ENCODE measurements at places on chromosomes 4 and X.

DNA sequence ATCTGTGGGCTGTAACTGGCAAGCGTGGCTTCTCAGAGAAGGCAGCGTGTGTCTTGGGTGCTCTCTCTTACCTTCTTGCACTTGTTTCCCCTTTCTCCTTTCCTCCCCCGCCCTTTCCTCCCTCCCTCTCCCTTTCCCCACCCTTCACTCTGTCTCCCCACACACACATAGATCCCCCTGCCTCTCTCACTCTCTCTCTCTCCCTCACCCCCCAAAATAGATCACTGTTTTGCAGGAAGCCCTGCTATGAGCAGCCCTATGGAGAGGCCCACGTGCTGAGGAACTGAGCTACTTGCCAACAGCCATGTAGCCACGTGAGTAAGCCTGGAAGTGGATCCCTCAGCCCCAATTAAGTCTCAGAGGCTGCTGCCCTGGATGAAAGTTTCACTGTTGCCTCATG is 4.3 kb upstream of the PNMA6E start:
- DNase-seq: no peak

DNA sequence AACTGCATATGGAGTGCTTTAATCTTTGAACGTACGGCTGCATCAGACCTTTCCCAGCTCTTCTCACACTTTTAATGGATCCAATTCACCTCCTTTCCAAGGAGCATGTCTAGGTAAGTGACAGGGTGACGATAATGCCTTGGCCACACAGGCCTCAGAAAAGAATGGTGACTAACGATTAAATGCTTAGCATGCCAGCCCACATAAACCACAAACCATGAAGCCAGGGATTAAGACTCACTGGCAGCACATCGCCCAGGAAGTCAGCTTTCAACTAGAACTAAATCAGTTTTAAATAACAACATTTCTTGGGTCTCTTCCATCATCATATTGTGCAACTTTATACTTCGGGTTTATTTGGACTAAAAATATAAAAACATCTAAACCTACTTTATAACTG is 28.7 kb downstream of the INPP4B start:
- DNase-seq: peak; percentile 93

DNA sequence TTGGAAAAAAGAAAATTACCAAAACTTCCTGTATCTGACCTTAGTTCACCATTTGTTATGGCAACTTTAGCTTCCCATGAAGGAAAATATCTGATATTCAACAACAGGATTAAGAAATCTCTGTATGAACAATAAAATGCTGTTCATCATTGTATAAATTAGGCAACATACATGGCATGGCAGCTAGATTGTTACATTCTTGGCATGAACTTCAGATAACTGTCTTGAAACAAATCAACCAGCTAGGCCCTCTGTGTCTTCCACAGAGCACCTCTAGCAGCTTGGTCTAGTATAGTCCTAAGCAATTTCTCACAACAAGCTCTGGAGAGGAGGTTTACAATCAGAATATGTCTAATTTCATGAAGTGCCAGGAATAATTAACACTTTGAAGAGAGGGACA is 105.4 kb upstream of the PCDH7 start:
- no peak for DNase-seq

GRCh38 chrX:42619068-42619467 is 158.9 kb downstream of the PPP1R2C start:
- DNase-seq: no peak

GRCh38 chrX:29242856-29243255 is 655.6 kb downstream of the IL1RAPL1 start:
- no peak for DNase-seq

- peak; percentile 94 for DNase-seq
These were observed 158.2 kb upstream of the MAP3K15 start for GRCh38 chrX:19673375-19674040.

- no peak for DNase-seq
These were observed 6.9 kb downstream of the CXCL10 start for GRCh38 chr4:76016393-76016792.

- no peak for DNase-seq
These were observed 53.0 kb upstream of the NKX1-1 start for GRCh38 chr4:1459081-1459721.

DNA sequence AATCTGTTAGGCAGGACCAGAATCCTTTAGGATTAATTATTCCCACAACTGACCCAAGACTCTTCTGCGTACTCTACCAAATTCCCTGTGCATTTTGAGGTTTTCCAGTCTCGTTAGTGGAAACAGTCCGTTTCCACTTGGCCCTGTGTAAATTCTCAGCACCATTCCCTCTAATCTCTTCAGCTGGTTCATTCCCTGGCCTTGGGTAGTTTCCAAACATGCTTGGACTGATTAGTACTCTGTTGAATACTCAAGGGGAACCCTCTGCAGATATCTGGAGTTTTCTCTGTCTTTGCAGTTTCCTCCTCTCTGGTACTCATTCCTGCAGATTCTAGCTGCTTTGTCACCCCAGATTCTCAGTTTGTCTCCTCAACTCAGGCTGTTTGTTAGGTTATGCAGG is 80.4 kb downstream of the ZFX start:
- peak; percentile 14 for DNase-seq

- DNase-seq: no peak
These were observed 63.1 kb upstream of the FREM3 start for GRCh38 chr4:143763587-143763986.

DNA sequence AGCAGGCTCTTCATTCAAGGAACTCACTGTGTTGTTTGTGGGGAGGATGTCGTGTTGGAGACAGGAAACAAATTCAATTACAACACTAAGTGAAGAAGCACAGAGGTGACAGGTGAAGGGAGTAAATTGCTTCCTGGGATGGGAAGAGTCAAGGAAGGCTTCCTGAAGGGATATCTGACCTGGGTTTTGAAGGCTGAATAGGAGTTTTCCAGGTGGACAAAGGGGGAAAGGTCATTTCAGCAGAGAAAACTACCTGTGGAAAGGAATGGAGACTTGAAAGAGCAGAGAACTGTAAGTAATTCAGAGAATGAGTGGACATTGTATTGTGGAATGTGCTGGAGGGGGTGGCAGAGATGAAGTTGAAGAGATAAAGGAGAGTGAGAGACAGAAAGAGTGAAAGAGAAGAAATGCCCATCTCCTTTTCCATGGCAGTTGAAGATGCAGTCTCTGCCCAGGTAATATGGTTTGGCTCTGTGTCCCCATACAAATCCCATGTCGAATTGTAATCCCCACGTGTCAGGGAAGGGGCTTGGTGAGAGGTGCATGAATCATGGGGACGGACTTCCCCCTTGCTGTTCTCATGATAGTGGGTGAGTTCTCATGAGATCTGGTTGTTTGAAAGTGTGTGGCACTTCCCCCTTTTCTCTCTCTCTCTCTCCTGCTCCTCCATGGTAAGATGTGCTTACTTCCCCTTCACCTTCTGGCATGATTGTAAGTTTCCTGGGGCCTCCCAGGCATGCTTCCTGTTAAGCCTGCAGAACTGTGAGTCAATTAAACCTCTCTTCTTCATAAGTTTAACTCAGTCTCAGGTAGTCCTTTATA is 205.7 kb upstream of the BCOR start:
- DNase-seq: no peak

GRCh38 chr4:51831133-51831532 is 11.8 kb upstream of the DCUN1D4 start:
- DNase-seq: no peak

- no peak for DNase-seq
These were observed 390.8 kb downstream of the HNRNPD start for GRCh38 chr4:81982846-81983540.

GRCh38 chr4:139656614-139657486 is 8.8 kb upstream of the MGST2 start:
- DNase-seq: no peak

- no peak for DNase-seq
These were observed 840 bp upstream of the RPL34 start for GRCh38 chr4:108619372-108620100.

GRCh38 chr4:71006203-71006907 is 12.9 kb downstream of the DCK start:
- DNase-seq: no peak

DNA sequence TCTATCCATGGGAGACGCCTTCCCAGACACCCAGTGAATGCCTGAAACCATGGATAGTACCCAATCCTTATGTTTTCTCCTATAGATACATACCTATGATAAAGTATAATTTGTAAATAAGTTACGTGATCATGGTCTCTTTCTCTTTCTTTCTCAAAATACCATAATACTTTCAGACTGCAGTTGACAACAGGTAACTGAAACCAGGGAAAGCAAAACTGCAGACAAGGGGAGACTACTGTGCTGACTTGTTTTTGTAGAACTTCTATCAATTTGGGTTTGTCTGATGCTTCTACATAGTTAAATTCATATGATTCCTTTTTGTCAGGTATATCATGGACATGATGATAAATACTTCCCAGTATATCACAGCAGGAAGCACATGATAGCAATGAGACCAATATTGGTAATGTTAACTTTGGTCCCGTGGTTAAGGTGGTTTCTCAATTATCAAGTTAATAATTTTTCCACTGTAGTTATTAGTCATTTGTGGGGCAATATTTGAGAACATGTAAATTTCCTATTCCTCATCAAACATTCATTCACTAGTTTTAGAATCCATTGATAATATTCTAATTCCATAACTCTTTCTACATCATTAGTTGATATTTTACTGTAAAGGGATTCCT is 298.0 kb upstream of the TET2 start:
- DNase-seq: no peak

DNA sequence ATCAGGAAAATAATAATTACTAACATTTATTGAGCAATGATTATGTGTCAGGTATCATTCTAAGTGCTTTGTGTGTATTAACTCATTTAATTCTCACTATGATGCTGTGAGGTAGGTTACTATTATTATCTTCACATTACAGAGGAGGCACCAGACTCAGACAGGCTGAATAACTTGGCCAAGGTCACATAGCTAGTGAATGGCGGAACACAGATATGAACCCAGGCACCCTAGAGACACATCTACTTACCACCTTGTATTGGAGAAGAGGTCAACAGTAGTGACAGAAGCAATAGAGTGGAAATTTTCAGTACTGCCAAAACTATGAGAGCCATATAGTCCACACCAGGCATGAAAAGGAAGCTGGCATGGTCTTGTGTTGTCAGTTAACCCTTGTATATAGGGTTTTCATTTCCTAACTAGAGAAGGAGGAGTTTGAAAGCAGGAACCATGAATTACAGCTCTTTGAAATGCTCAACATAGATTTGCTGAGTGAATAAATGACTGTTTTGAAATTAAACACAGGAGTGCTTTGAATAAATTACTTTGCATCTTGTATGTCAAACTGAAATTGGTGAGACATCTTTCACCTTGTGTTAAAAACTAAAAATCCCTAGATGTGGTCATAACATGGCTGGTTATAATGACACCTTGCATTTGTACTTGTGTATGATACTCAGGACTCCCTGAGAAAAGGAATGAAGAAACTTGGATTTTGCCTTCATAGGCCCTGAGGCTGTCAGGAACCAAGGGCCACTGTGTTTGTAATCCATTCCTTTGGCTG is 71.8 kb downstream of the RTL9 start:
- no peak for DNase-seq

DNA sequence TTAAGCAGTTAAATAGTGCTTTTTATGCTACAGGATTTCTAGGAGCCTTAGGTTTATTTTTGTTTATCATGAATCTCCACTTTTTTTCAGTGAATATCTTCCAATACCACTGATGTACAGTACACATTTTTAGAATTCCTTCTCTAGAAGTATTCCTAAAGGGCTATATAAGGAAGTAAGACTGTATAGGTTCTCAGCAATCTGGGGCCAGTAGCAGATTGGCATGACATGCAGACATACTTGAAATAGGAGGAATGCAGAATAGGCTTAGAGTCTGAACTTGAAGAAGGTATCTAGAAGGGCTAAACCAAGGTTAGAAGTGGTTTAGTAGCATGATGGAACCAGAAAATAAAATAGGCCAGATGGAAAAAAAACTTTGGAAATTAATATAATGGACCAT is 29.8 kb downstream of the HEPH start:
- DNase-seq: no peak

- DNase-seq: no peak
These were observed 15.8 kb downstream of the C4orf50 start for GRCh38 chr4:6002492-6002833.

DNA sequence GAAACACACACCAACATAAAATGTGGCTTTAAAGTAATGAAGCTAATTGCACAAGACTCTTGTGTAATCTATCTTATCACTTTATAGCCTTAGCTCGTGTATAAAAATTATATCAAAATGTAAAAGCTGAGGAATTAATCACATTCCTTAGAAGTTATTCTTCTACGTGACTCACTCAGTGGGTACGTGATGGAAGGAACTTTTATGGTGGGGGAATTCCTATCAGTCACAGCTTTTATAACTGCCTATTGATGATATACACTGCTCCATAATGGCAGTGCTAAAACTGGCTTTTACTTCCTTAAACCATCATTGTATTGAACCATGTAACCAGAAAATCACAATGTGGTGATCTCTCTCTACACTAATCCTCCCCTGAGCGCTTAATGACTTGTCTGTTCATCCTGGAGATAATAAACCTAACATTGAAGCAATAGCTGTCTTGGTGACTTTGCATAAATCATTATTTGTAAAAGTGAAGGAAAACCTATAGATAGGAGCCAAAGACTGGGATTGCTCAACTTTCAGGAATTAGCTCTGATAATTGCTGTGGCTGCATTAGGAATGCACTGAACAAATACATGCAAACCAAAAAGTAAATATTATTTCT is 276.7 kb downstream of the GBA3 start:
- peak; percentile 31 for DNase-seq

GRCh38 chr4:53132132-53132891 is 233.5 kb downstream of the SCFD2 start:
- no peak for DNase-seq

GRCh38 chr4:6607368-6608055 is 32.5 kb downstream of the MAN2B2 start:
- no peak for DNase-seq

GRCh38 chrX:84362184-84362838 is 139.9 kb downstream of the HDX start:
- peak; percentile 14 for DNase-seq

DNA sequence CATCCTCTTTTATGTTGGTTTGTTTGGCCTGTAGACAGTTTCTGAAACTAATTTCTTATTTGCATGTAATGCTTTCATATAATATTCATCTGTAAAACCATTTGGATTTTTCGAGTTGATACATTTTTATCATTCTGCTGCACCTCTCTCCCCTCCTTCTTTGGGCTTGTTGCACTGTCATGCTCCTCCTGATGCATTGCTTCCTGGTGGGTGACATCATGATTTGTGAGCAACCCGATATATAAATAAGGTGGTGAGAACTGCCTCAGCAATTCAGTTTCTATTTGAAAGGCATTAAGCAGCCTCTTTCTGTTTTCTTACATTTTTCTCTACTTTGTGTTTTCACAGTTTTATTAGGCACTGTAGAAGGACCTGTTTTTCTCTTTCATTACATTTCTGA is 515.7 kb downstream of the RPA4 start:
- peak; percentile 25 for DNase-seq

GRCh38 chr4:144734522-144734921 is 88.6 kb downstream of the HHIP start:
- DNase-seq: peak; percentile 25

- no peak for DNase-seq
These were observed 103.7 kb downstream of the CEP135 start for GRCh38 chr4:56052481-56052880.

GRCh38 chrX:2552621-2553201 is 51.9 kb upstream of the DHRSX start:
- peak; percentile 1 for DNase-seq

GRCh38 chr4:126265888-126266287 is 951.1 kb downstream of the FAT4 start:
- DNase-seq: no peak

GRCh38 chrX:29787656-29788055 is 427.7 kb upstream of the MAGEB2 start:
- DNase-seq: no peak

Measured in skeletal muscle cell (primary cell).